CMK (cell line): ENCODE measurements at places on chromosomes 2 and 18.

DNA sequence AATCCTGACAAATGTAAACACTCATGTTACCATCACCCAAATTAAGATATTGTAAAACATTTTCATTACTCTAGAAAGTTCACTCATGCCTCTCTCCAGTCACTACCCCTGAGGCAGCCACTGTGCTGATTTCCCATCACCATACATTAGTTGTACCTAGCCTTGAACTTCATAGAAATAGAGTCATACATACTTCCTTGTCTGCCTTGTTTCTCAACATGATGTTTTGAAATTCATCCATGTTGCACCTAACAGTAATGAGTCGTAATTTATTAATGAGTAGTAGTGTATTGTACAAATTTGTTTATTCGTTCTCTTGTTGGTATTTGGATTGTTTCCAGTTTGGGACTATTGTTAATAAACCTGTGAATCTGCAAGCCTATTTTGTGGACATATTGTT is 49.0 kb upstream of the TWSG1 start:
- DNase-seq, result no peak

DNA sequence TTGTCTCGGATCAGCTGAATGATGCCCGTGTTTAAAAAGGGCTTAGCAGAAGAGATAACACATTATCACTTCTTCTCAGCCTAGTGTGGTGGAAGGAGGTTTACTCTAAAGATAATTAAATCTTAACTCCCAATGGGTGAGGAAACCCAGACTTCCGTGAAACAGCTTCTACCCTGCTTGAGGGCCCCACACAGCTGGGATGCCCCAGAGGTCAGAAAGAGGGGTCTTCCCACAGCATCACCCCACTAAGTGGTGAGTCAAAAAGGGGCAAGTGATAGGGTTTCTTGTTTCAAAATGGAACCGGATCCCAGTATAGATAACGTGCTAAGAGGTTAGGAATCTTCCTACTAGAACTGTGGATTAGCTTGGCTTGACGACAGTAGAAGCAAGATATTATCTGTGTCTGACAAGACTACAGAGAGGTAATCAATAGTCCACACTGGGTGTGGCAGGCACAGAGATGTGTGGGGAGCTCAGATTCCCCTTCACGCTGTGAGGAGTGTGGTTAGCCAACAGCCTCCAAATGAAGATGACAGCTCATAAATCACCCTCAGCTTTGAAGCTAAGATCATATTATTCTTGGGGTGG is 129.6 kb upstream of the COPS8 start:
- peak; percentile 40 for DNase-seq

- DNase-seq, result no peak
Observed at GRCh38 chr18:10660179-10660884, 134.5 kb downstream of the NAPG start.

DNA sequence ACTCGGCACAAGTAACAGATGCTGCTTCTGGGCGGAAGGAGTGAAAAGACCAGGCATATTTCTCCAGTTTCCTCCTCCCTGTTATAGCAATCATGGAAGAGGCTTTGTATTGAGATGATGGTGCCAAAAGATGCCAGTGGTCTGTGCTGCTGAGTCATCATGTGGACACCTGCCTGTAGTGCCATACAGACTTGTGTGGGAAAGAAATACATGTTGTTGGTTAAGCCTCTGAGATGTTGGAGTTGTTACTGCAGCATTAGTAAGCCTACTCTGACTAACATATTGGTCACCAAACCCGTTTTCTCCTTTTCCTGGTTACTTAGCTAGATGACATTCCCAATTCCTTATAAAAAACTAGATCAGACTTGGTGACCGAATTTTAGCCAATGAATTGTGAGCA is 356.9 kb downstream of the ZNF521 start:
- DNase-seq, result no peak

GRCh38 chr18:64717026-64717425 is 568.1 kb upstream of the LINC00305 start:
- no peak for DNase-seq

GRCh38 chr2:173716458-173717052 is 248.6 kb downstream of the SP3 start:
- no peak for DNase-seq

DNA sequence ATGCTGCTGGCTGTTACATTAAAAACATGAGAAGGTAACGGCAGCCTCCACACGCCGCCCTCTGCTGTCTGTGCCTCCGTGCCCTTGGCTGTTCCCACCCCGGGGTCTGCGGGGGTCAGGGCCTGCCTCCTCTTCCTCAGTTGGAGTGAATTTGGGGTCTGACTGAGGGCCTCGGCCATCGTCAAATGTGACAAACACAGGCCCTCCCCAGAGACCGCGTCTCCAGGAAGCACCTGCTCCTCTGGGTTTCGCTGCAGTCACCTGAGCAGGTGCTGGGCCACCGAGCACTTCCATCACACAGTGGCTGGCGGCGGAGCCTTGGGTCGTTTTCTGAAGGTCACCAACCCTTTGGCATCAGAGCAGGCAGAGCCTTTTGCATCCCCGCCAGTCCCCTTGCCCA is 70.9 kb downstream of the NFATC1 start:
- no peak for DNase-seq

- no peak for DNase-seq
Observed at GRCh38 chr2:201937343-201937742, 96.3 kb upstream of the FZD7 start.

DNA sequence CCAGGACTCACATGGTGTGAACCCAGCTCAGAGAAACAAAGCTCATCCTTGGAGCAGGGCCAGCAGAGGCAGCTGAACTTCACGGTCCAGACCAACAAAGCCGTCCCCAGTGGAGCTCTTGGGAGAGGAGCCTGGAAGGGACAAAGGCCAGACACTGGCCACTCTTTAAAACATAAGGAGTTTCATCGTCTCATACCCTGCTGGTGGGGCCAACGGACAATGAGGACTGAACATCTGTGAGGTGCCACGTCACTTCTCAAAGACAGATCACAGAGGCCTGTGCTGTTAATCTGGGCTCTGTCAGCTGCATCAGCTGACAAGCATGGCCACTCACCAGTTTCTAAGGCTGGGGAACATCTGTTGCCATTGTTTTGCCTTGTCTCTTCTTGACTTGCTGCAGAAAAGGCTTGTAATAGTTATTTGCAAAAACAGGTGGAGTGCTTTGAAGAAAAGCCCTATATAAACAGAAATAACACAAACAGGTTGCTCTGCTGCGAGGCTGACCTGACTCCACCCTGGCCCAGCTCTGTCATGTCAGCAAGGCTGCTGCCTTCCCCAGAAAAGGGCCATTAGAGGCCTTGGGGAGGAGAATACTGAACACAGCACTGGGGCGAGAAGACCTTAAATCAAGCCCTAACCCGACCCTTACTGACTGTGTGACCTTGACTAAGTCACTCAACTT is 68.1 kb upstream of the DAPL1 start:
- DNase-seq, result no peak

DNA sequence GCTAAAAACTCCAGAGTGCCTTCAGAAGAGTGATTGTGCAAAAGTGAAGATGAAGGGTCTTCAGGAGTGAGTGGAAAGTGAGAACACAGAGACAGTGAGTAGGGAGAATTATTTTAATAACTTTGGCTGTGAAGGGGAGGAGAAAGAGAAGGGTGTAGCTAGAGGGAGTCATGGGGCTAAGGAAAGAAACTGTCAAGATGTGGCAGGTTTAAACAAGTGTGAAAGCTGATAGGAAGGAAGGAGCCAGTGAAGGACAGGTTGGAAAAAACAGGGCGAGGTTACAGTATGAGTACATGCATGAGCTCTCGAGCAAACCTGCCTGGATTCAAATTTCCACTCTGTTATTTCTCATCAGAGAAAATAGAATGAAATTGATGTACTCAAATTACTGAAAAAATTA is 17.8 kb downstream of the IL1F10 start:
- no peak for DNase-seq

DNA sequence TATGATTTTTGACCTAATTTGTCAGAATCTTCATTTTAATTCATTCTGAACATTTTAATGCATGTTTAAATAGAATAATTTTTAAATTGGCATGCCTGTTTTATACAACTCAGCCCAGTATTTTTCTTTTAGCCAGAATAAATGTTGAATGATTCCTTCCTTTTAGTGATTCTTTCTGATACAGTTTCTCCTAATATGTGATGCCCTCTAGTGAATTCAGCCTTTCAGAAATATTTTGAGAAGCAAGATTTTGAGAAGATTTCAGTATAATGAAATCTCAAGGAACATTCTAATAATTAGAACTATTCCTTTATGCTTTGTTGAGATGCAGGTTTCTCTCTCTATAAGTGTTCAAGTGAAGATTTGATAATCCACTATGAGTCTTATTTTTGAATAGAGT is 28.5 kb downstream of the LCLAT1 start:
- DNase-seq, result no peak

DNA sequence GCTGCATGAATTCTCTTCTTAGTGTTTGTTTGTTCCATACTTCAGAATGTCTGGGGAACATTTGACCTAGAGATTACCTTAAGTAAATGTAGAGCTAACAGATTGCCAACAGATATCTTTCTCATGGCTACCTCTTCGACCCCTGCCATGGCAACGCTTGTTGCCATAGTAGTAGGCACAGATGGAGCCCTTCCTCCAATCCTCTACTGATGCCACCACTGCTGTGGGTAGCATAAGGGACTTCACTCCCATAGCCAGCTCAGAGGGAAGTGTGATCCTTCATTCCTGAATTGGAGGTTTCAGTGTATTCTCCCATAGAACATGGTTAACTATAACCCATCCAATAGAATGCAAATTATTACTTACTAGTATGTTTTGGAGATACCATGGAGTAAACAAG is 543.6 kb upstream of the NRP2 start:
- DNase-seq, result no peak

GRCh38 chr2:54789878-54790277 is 66.4 kb downstream of the EML6 start:
- no peak for DNase-seq

DNA sequence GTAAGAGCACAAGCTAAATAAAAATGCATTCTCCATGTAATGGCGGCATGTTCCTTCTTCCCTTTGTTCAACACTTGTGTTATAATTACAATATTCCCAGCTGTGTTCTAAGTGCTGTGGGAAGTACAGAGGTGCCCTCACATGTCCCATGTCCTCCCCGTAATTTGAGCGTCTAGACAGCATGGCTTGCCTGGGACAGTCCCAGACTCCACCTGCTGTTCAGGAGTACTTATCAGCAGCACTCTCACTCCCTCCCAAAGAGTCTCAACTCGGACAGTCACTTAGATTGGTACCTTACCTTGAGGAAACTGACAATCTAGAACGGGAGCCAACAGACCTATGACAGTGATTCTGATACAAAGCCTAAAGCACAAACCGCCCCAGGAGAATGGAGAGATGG is 370.5 kb downstream of the EIPR1 start:
- DNase-seq, result no peak

- DNase-seq, result no peak
Observed at GRCh38 chr18:9070212-9070611, 32.3 kb upstream of the NDUFV2 start.

GRCh38 chr2:18630541-18630940 is 41.2 kb upstream of the NT5C1B start:
- no peak for DNase-seq

GRCh38 chr2:98472132-98472650 is 27.5 kb downstream of the INPP4A start:
- no peak for DNase-seq

DNA sequence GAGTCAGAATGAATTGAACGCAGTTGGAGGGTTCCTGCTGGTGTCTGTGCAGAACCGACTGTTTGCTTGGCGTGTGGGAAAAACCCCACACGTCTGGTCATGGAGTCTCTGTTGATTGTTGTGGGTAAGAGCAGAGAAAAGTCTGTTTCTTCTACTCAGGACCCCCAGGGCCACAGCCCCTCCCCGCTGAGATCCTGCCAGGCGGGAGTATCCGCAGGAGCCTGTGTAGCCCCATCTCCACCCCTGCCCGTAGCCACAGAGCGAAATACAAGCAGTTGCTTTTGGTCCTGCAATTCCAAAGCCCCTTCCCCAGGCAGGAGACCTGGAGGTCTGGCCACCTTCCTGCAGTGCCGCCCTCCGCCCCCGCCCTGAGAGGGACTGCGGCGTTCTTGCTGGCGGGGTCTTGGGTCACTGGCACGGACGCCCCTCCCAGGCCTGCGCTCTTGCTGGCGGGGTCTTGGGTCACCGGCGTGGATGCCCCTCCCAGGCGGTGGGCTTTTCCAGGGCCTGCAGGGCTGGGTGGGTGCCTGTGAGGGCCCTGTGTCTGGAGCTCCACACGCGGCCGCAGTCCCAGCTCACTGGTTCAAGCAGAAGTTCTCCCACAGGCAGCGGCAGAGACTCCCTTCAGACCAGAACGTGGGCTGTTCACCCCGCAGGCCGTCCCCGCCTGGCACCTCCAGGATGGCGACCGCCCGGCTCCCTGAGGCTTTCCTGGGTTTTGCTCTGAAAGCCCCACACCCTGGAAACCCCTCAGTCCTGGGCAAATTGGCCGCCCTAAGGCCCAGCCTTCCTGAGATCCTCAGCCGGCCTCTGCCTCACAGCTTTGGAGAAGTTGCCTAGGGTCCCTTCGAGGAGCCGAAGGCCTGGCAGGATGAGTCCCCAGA is 76.0 kb upstream of the CTDP1 start:
- DNase-seq, result no peak

DNA sequence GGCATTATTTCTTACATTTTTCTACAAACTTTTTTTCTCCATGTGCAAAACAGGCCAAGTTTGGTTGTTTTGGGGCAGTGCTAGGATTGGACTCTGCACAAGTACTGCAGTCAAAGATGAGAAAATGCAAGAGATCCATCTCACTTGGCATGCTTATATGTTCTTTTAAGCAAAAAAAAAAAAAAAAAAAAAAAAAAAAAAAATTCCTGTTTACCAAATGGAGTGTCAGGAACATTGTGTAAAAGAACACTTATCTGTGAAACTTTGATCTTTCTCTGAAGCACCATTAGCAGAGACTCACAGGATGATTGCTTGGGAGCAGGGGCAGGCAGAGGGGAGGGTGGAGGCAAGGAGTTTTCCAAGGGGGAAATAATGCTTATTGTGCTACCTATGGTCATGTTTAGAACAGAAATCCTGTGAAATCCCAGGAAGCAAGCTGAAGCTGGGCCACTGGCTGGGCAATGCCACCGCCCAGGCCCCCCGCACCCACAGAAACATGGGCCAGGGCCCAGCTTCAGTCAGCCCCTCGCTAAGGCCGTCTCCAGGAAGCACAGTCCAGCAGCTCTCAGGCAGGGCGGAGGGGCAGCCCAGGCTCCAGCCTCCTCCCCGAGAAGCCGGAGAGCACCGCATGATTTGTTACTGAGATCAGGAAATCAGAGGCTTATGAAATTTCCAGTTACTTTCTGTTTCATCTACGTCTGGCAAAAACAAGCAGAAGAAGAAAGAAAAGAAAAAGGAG is 229.4 kb downstream of the ZNF516 start:
- no peak for DNase-seq

- no peak for DNase-seq
Observed at GRCh38 chr2:197445746-197446145, 7.6 kb upstream of the COQ10B start.

- DNase-seq, result no peak
Observed at GRCh38 chr2:240226672-240227537, 86.4 kb upstream of the OTOS start.

DNA sequence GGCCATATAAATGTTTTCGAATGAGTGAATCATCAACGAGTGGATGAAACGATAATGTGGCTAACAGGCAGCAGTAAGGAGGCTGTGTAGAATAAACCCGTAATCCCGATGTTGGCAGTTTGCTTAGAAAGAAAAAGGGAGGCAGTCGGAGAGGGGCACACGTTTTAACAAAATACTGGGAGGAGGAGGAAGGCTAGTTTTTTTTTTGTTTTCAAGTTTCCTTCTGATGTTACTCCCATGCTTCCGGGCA is 476 bp upstream of the MSH2 start:
- no peak for DNase-seq
